HS-27A (cell line): ENCODE measurements at places on chromosomes 4 and X.
A peak's percentile ranks its signal among the peaks of the same experiment; 100 is the strongest.

GRCh38 chrX:151370906-151371305, 26.1 kb upstream of the VMA21 start:
- no peak for DNase-seq

GRCh38 chr4:182818926-182819730, 98.1 kb downstream of the DCTD start:
- DNase-seq = no peak

DNA sequence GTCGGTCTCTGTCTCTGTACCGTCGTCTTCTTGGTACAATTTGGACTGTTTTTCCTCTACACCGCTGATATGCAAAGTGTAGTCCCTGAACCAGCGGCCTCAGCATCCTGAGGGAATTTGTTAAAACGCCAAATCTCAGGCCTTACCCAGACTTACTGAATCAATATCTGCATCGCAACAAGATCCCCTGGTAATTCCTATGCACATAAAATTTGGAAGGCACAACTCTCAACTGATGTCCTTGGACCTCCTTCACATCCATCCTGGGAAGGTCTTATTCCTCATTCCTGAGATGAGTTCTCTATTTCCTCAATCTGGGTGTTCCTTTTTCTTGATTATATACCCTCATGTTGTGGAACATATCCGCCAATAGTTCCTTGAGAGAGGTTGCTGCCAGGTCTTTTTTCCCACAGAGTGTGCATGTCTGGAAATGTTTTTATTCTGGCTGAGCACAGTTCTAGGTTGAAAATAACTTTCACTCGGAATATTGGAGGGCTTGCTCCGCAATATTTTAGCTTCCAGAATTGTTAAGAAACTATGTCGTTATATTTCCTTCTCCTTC, 738 bp upstream of the HPF1 start:
- DNase-seq = no peak

GRCh38 chr4:134533068-134533467, 331.5 kb upstream of the PABPC4L start:
- no peak for DNase-seq

DNA sequence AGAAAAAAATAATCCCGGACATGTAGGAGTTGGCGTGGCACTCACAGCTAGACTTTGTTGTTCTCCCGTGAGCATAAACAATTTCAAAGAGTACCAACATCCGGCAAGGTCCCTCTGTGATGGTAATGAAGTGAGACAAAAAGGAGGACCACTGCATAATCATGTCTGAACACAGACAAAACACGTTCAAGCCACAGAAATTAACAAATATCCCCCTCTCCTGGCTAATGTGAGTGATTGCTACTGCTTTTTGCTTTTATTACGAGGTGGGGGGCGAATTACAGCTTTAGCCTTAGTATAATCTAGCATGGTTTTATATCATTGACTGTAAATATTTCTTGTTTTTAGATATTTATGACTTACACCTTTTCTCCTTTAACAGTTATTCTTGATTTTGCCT, 118.5 kb downstream of the PLS3 start:
- no peak for DNase-seq

DNA sequence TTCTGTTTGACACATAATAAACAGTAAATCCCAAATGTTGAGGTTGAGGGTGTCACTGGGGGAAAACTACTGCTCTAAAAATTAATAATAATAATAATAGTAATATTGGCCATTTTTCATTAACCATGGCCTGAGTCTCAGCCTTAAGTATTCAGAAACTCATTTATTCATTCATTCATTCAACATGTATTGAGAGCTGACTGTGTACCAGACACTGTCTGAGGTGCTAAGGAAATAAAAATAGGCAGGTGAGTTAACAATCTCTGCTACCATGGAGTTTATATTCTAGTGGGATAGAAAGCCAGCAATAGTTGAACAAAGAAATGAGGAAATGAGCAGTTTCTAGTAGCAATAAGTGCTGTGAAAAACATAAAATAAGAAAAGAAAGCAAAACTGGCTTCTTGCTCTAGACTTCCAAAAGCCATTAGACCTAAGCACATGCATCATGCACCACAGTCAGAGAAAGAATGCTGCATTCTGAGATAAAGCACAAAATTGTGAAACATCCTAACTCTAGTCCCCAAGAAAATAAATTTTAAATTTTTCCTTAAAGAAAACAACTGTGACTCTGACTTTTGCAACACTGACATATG, 278.7 kb downstream of the RCHY1 start:
- no peak for DNase-seq

DNA sequence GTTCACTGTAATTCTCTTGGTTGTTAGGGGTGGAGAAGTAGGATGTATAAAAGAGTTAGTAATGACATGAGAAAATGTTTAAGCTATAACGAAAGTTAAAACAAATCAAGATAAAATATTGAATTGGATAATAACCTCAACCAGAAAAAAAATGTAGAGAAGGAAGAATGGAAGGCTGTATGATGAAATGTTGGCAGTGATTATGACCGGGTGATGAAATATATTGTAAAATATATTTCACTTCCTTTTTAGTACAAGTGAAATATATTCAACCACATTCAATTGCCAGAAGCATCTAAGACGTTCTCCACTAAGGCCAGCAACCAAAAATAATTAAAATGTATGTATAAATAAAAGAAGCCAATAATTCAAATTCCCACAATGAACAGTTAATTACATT, 309.3 kb upstream of the FGF13 start:
- no peak for DNase-seq

DNA sequence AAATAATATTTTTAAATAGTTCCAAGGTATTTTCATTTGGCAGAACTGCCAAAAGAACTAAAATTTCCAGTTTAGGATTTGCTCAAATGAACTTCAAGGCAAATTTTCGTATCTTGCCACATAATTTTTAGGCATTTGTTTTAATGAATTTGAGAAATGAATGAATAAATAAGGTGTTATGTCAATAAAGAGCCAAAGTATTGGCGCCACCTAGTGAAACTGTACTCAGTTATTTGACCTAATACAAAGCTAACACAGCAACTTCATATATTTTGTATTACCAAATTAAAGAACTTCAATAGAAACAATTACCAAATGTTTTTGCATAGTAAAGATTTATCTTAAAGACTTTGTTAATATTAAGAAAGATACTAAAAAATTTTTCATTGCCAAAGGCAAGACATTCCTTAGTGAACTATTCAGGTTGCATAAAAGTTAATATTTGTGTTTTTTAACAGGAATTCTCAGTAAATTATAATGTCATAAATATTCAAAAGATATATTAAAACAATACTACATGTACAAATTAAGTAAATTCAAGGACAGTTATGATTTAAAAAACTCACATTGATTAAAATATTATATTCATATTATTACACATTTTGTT, 50.3 kb downstream of the STPG2 start:
- no peak for DNase-seq

GRCh38 chr4:5079581-5079980, 28.3 kb downstream of the STK32B start:
- no peak for DNase-seq

GRCh38 chr4:101853691-101854090, 63.2 kb downstream of the BANK1 start:
- DNase-seq = no peak

DNA sequence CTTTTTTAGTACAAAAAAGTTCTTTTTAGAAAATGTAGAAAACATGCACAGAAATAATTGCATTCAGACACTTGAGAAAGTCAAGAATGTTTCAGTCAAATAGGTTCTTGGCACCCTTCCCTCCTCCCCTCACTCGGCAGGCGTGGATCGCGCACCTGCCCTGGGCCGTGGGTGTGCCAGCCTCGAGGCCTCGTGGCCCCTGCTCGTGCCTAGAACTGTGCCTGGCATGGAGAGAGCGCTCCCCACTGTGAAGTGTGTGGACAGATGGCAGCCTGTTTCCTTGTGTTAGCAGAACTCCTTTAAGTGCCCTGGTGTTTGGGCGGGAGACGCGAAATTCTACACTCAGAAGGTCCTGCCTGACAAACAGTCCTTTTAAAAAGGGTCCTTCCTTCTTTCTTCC, 14.7 kb downstream of the RGS12 start:
- no peak for DNase-seq

- DNase-seq = no peak
These were observed 28.2 kb downstream of the PHKA1 start for GRCh38 chrX:72685810-72686456.

- DNase-seq = no peak
These were observed 46.1 kb upstream of the SORCS2 start for GRCh38 chr4:7146059-7146785.

DNA sequence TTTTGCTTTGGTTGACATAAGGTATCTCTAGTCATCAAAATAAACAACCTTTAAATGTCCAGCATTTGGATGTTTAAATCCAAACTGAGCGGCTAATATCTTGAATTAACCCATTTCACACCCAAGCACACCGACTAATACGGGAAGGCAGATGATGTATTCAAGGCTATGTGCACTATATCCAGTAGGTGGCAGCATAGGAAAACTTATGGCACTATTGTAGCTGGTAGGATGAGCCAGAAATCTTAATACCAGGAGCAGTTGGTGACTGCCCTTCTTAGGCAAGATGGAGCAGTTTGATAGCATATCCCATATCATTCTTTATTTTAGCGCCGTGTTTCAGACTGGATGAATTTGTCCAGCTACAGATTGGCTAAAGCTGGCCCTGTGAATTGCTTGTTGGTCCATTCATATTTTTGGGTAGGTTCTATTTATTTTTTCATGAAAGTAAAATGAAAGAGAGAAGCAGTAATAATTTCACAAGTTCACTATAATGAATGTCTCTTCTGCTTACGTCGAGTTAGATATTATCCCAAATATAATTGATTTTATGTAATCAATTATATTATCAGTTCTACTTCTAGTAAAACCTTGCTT, 24.4 kb downstream of the UCHL1 start:
- peak; percentile 73 for DNase-seq

GRCh38 chr4:2935762-2936743, 27.2 kb downstream of the NOP14 start:
- no peak for DNase-seq

GRCh38 chrX:644304-645281, 14.0 kb downstream of the SHOX start:
- DNase-seq = no peak

DNA sequence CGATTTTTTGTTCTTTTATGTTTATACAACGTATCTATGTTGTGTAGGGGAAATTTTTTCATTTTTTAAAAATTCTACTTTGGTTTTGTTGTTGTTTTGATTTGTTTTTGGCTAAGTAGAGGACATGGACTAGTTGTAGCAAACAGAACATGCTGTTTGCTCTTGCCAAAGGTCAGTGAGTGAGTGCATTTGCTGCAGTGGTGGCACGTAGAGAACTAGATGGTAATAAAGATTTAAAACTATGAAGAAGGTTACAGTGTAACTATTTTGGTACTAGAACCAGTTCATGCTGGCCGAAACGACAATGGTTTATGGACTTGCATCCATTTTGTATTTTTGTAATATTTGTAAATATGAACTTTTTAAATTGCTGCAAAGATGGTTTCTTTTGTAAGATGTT, 1.9 kb upstream of the SCML1 start:
- DNase-seq = no peak

DNA sequence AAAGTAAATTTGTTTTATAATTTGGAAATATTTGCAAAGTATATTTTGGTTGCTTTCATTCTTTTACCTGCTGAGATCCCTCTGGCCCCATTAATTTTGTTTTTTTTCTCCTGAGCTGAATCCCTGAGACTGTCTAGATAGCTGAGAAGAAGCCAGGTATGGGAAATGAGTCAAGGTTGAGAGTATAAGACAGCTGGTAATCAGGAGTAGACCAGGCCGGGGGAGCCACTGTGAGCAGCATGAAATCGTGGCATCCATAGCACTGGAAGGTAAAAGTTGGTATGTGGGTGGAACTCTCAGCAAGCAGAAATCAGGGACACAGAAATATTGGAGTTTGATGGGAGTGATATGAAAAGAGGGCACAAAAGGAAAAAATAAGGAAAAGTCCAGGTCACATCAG, 164.5 kb downstream of the FHIP1A start:
- DNase-seq = no peak

DNA sequence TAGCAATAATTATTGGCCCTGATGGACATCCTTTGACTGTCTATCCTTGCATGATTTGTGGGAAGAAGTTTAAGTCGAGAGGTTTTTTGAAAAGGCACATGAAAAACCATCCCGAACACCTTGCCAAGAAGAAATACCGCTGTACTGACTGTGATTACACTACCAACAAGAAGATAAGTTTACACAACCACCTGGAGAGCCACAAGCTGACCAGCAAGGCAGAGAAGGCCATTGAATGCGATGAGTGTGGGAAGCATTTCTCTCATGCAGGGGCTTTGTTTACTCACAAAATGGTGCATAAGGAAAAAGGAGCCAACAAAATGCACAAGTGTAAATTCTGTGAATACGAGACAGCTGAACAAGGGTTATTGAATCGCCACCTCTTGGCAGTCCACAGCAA, 60.7 kb downstream of the ZFX start:
- DNase-seq = no peak

DNA sequence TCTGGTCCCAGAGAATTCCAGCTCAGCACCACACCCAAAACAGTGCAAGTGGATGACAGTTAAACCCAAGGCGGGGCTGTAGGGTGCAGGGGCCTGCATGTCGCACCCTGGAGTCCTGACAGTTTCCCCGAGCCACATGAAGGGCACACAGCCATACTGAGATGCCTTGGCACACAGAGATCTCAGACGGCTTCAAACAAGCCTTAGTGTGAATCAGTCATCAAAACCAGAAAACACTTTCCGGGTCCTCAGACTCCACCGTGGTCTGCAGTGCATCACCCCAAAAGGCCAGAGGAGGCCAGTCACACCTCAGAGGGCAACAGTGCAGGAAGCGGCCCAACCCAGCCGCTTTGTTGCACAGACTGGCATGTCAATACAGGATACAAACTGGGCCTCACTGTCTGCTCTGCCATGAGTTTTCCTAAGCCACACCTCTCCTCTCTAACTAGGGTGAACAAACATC, 64.6 kb upstream of the ENPP6 start:
- DNase-seq = no peak

- no peak for DNase-seq
These were observed 69.8 kb downstream of the FBXL5 start for GRCh38 chr4:15585331-15585730.

- DNase-seq = no peak
These were observed 12.1 kb downstream of the DCTD start for GRCh38 chr4:182905038-182905437.

GRCh38 chr4:28388471-28388870, 1527.8 kb downstream of the STIM2 start:
- DNase-seq = no peak

GRCh38 chr4:177321647-177322046, 12.0 kb downstream of the NEIL3 start:
- no peak for DNase-seq

- no peak for DNase-seq
These were observed 21.0 kb downstream of the MAN2B2 start for GRCh38 chr4:6595897-6596537.

- DNase-seq = no peak
These were observed 104.7 kb upstream of the EGFL6 start for GRCh38 chrX:13464599-13465275.
